Brain pericyte (primary cell): ENCODE measurements at places on chromosomes 2 and 18.

GRCh38 chr2:102033750-102034682 lies 42.3 kb downstream of the IL1R2 start:
- no peak for DNase-seq

- DNase-seq = no peak
These were observed 310.1 kb upstream of the HNRNPA3 start for GRCh38 chr2:176902454-176902853.

GRCh38 chr2:216643986-216644659 lies 10.9 kb downstream of the IGFBP2 start:
- no peak for DNase-seq

DNA sequence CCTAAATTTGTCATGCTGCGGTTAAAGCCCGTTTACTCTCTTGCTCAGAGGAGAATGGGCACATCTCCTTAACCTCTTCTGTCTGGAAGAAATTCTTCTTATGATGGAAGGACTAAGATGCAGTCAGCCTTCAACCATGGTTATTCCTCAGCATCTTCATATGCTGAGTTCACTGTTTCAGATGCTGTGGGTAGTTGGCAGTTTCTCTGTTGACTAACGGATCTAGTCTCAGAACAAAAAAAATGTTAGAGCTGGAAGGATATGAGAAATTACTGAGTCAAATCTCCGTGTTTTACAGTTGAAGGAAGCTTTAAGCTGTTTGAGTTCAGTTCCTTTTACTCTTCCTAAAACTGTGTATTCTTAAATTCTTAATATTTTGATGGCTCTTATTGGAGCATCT lies 43.6 kb upstream of the PGAP1 start:
- no peak for DNase-seq

DNA sequence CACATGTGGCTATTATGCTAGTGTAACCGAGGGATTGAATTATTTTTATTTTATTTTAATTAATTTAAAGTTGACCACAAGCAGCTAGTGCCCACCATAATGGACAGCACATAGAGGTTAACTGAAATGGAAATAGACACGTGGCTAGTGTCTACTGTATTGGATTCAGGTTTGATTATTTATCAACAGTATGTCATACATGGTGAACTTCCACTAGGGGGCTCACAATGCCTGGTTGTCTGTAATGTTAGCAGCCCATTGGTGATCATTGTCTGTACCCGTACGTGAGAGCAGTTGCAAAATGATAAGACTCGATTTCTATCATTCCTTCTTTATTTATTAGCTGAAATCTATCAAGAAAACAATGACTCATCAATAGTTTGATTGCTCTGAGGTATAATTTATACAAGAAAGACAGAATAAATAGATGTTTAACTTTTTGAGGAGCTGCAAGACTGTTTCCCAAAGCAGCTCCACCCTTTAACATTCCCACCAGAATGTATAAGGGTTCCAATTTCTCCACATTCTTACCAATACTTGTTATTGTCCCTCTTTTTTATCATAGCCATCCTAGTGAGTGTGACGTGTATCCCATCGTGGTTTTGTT lies 76.5 kb downstream of the CYBRD1 start:
- DNase-seq = peak; percentile 11

- DNase-seq = no peak
These were observed 72.0 kb downstream of the DOCK10 start for GRCh38 chr2:224970311-224970710.

DNA sequence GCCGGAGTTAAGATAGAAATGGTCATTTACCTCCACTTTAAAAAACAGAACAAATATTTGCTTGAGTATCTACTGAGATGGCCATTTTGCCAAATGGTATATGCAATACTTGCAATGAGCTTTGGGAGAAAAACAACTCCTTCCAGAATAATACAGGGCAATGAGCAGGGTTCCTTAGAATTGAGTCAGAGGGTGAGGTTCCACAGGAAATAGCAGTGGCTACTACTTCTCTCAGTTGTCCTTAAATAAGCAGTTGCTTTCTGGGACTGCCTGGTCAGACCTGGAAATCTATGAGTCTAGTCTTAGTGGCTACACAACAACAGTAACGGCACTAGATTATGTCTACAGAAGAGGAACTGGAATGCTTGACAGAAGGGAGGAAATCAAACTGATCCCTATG lies 80.9 kb upstream of the CCDC85A start:
- DNase-seq = no peak

- DNase-seq = no peak
These were observed 200.8 kb downstream of the SLC8A1 start for GRCh38 chr2:40251137-40251536.

- no peak for DNase-seq
These were observed 177.8 kb upstream of the RGPD4 start for GRCh38 chr2:107648781-107649404.

DNA sequence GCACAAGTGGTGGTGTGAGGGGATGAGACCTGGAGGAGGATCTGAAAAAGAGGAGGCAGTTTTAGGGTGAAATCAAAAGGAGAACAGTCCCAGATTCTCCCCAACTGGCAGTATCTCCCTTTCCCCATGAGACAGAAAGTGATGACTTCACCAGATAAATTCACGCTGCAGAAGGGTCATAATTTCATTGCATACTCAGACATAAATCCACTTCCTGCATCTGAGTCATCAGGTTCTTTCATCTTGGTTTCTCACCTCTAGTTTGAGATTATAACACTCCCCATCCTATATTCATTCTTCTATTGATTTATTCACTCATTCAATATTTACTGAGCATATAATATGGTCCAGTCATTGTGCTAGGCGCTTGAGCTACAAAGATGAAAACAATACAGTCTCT lies 64.7 kb downstream of the CCDC148 start:
- no peak for DNase-seq

DNA sequence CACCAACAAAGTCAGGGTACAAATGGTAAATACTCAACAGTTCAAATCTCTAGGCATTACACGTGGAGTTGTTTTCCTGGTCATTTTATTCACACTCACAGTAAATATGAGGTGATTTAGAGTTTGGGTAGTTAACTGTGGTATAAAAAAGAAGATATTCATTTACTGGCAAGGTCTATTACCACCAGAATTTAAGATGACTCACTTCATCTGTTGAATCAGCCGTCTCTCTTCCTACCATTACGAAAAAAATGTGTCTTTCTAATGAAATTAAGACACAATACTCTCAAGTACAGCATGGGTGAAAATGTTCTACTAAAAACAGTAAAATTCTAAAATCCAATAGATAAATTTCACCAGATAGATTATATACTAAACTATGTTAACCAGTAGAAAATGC lies 21.0 kb upstream of the GPR75 start:
- no peak for DNase-seq

DNA sequence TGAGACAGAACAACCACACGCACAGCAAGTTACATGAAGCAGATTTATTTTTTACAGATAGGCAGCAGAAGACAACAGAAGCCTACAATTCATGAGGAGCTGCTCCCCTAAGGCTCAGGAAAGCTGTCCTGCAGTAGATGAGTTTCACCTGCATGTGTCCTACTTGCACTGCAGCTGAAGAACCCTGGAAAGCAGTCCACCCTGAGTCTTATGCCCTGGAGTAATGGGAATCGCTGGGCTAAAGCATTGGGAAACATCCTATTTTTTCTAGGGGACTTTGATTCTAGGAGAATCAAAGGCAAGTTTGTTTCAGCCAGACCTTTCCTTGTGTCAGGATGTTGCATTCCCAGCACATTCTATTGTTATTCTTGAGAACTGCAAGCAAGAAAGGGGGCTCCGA lies 304.8 kb downstream of the LRATD1 start:
- no peak for DNase-seq

- DNase-seq = no peak
These were observed 520.9 kb downstream of the CPS1 start for GRCh38 chr2:211077216-211077767.

- DNase-seq = peak; percentile 8
These were observed at the start of gene C1GALT1C1L for GRCh38 chr2:43676322-43677050. TSS of gene C1GALT1C1L (minus strand) at chr2:43676429. CDS start at chr2:43676322, 107 bp downstream.

DNA sequence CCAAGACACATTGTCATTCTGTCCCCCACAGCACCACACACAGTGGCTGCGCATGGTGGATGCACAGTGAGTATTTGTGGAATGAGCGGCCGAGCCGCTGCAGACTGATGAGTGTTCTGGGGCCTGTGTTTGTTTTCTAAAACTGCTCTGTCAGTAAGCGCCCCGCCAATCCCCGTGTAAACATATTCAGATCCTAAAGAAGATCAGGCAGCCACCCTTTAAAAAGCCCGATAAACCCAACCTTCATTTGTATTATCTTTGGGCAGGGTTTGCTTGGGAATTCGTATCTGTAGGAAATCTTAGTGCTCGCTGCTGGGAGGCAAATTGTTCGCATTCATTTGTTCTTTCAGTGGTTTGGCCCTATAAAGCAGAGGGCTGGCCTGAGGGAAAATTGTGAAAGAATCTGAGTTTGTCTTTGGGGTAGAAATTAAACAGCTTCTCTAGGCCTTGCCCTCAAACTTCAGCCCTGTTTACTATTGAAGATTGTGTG lies 68.6 kb downstream of the TGOLN2 start:
- DNase-seq = no peak

- no peak for DNase-seq
These were observed 239.5 kb upstream of the REV1 start for GRCh38 chr2:99729104-99730025.

- no peak for DNase-seq
These were observed 204.7 kb upstream of the PID1 start for GRCh38 chr2:229475778-229476177.

- no peak for DNase-seq
These were observed 291.4 kb downstream of the C1D start for GRCh38 chr2:67771380-67771779.

DNA sequence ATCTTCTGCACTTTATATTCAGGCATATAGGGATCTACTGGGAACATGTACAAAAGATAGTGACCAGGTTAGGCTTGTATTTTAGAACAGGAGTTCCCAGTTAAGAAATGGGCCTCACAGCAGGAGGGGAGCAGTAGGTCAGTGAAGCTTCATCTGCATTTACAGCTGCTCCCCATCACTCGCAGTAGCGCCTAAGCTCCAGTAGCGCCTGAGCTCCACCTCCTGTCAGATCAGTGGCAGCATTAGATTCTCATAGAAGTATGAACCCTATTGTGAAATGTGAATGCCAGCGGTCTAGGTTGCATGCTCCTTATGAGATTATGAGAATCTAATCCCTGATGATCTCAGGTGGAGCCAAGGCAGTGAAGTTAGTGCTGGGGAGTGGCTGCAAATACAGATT lies 224.4 kb upstream of the CYRIA start:
- no peak for DNase-seq

DNA sequence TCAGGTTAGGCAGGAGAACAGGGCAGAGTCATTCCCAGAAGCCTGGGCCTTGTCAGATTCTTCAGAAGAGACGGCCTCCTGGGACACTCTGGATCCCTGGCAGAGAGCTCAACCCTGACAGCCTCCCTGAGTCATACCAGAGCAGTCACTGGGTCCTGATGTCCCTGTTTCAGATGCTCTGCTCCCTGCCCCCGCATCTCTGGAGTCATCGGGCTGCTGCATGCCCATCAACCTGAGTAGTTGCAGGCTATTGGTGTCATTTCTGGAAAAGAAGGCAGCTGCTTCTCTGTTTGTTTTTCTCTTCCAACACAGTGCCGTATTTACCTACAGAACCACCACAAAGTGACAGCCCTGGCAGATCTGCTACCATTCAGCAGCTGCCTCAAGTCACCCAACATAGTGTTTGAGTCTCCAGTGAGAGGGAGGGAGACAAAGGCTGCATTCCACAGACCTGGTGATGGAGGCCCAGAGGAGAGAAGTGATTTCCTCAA lies 145.1 kb downstream of the B3GNT2 start:
- DNase-seq = no peak

- no peak for DNase-seq
These were observed 261.7 kb upstream of the HDAC4 start for GRCh38 chr2:239662413-239663120.

GRCh38 chr2:46367286-46367685 lies 70.1 kb downstream of the EPAS1 start:
- no peak for DNase-seq

DNA sequence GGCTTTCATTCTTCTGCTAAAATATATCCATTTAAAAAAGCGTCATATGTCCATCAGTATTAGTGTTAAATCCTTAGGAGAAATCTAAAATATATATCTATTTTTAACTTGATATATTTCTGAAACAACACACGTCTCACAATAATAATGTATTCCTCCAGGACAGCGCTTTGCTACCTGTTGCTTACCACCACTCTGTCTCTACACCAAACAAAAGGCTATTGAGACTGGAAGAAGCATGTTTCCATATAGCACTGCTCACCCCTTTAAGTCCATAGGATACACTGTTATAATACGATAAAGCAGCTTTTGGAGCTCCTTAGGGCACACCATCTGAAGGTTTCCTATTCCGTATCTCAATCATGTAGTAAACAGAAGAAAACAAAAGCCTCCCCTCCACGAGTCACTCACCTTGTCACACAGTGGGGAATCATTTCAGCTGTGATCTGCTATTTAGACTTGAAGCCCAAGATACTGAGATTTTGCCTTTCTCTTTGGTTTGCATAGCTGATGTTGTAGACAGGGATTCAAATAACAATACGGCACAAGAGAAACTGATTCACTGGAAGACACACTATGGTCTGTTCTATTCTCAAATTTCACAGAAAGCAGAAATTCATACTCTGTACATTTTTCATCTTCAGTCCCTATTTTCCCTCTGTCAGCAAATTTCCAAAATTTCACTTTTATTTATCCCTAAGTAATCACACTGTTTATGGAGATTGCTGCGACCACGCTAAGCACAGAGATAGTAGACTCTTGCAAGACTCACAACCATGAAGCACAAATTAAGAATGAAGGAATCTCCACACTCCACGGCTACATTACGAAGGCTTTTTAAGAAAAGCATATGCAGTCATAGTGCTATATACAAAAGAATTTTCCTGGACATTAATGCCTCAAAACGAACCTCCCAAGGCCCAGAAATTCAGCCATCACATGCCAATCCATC lies 187.1 kb downstream of the TCF4 start:
- no peak for DNase-seq

- no peak for DNase-seq
These were observed 105.5 kb downstream of the RTP5 start for GRCh38 chr2:241974851-241975592.

DNA sequence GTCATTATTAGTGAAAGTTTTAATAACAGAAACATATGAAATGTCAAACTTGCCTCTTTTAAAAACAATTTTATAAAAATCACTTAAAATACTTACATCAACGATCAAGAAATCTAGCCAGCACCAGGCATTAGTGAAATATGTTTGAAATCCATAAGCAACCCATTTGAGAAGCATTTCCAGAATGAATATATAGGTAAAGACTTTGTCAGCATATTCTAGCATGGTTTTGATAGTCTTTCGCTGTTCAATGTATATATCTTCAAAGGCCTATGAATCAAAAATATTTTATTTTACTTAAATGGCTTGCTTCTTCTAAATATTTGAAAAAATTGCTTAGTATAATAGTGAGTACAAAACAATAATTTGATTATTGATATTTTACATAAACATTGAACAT lies 91.1 kb downstream of the SCN3A start:
- no peak for DNase-seq

DNA sequence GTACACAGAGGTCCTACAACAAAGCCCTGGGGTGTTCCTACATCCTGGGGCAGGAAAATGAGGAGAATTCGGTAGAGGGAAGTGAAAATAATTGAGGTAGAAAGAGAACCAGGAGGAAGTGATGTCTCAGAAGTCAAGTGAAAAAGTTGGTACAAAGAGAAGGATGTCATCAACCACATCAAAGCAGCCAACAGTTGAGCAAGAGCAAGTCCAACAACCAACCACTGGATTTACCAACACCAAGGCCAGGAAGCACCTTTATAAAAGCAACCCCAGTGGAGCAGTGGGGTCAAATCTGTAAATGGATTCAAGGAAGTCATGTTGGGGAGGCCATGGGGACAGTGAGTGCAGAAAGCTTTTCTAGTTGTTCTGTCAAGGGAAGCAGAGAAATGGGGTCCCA lies 360.4 kb downstream of the ZNF516 start:
- no peak for DNase-seq

- DNase-seq = no peak
These were observed 28.7 kb upstream of the MGAT5 start for GRCh38 chr2:134225173-134225572.
